ENCODE measurements at places on chromosomes 7 and 10.
A peak's percentile ranks its signal among the peaks of the same experiment; 100 is the strongest.

DNA sequence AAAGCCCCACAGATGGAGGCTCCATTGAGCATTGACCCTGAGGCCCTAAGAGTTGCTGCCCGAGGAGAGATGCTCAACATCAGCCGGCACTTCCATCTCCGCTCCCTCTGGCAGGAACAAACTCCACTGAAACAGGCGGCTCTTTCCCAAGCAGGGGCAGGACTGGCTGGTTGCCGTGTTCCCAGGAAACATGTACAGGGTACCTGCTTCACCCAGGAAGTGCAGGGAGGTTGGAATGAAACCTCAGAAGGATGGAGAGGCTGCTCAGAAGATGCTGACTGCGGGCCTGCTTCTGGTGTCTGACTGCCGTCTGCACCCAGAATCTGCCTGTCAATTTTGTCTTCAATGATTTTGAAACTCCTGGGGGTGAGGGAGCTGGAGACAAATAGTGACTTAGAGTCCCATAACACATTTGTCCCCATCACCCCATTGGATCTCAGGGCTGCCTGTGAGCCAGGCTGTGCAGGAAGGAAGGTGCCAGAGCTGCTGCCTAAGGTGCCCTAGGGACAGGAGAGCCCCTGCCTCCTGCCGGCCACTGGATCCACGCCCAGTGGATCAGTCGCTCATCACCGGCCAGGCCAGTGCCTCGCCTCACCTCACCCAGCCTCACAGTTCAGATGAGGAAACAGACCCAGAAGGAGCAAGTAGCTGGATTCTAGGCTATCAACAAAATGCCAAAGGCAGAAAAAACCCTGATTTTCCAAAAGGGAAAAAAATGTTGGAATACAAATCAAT, 237.3 kb downstream of the PTPRN2 start:
- DNase-seq: no peak

GRCh38 chr10:89609833-89610346, 35.2 kb downstream of the PANK1 start:
- DNase-seq: no peak

GRCh38 chr10:62815381-62816075, 638 bp downstream of the EGR2 start:
- DNase-seq: peak; percentile 16

GRCh38 chr10:6200440-6200733, 2.3 kb upstream of the PFKFB3 start:
- DNase-seq: no peak

DNA sequence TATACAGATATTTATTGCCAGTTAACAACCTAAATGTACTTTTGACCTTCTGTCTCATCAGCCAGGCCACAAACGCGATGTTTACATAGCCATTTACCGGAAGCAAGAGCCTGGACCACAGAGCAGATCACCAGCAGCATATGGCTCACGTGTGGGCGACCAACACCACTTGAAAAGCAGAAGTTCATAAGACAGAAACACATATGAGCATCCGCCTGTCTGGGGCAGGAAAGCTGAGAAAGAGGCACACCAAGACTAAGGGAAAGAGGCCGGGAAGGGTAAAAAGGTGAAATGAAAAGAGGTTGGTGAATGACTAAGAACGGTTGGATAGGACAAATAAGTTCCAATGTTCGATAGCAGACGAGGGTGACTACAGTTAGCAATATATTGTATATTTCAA, 1.3 kb downstream of the ABCB1 start:
- DNase-seq: no peak

GRCh38 chr10:23344241-23344841, at the start of gene C10orf67:
C10orf67 (minus strand) TSS chr10:23344797; CDS start chr10:23344774, 23 bp downstream.
- DNase-seq: no peak

DNA sequence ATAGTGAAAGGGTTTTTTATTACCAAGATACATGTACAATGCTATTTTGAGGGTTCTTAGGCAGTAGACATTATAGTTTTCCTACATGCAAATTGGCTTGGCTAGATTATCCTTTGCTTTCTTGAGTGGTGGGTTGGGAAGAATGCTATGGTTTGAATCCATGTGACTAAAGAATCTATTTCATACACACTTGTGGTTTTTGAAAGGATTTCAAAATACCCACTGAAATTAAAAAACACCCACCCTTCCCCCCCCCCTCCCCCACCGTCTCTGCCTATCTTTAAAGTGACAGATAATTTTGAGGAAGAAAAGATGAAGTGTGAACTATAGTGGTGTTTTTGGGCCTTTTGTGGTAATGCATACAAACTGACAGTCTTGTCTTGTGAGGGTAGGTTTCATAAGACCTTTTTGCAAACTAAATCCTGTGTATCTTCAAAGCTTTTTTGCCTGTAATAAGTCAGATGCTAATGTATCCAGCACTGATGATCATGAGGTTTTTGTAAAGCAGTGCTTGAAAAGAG, 90.9 kb downstream of the TPST1 start:
- no peak for DNase-seq

DNA sequence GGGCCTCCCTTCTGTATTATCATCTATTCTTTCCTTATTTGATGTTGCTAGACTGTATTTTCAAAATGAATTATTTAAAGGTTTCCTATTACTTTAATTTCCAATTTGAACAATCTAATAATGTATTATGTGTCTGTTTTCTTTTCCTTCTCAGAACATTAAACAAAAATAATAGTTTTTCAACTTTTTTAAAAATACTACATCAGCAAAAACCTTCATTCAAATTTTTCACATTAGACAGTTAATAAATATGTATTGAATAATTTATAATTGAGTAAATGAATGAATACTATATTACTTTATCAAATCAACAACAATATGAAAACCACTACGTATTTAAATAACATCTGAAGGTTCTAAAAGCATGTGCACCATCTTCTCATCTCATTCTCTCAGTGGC, 644.1 kb upstream of the SEMA3D start:
- no peak for DNase-seq

- DNase-seq: no peak
Measured at GRCh38 chr10:63722537-63722936, 201.3 kb downstream of the REEP3 start.

DNA sequence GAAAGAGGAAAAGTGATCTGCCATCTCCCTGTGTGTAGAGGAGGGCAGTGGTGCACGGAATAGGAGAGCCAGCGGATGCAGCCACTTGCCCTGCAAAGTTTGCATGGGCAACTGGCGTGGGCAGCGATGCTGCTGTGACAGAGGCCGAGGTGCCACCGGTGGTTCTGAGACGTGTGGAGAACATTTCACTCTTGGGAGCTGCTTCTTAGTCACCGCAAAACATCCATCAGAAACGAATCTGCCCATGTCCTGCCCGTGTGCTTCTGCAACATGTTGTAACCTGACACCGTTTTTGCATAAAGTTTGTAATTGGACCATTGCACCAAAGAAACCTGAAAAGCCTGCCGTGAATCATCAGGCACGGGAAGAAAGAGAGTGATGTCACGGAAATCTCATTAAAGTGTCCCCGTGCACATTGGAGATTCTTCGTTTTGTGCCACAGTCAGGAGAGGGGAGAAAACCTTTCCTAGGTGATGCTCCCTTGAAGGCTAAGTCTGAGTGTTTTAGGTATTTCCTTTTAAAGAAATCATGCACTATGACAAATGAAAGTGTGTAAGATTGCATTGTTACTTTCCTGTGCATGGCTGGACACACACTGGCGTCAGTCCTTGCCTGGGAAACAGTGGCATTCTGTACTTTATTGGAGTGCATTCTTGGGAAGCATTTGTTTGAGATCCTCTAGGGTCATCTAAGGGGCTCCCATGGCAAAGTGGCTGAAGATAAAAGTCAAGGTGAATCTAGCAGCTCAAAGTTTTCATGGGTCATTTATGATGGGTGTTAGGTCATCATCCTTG, 302.6 kb downstream of the KLF6 start:
- peak; percentile 3 for DNase-seq

DNA sequence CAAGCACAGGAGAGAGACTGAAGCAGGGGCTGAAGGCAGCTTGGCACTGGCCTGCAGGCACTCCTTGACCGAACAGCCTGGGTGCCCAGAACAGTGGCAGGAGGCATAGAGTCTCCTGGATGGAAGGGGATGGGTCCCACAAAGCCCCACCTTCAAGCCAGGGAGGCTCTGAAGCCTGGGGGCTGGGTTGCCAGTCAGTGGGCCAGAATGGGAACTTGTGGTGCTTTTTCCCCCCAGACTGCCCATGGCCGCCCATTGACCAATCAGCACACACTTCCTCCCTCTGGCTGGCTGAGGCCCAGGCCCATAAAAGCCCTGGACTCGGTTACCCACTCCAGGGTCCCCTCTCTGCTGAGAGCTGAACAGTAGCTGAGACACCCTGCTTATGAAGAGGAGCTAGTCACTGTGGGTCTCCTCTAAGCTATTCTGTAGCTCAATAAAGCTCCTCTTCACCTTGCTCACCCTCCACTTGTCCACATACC, 109.6 kb downstream of the ELAPOR2 start:
- no peak for DNase-seq

DNA sequence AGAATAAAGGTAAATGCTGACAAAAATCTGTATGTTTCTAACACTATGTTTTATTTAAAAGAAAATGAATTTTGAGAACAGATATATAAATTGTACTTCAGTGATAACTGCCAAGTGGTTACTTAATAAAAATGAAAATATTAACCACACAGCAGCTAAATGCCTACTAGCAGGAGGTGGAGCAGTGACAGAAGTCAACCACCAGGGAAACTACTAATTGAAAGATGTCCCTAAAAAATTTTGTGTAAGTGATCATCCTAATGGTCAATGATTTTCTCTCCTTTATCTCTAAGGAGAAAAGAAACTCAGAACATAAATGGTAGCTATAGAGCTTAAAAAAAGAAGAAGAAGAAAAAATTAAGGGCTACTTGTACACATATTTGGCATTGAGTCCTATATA, 22.9 kb downstream of the WNT16 start:
- no peak for DNase-seq

DNA sequence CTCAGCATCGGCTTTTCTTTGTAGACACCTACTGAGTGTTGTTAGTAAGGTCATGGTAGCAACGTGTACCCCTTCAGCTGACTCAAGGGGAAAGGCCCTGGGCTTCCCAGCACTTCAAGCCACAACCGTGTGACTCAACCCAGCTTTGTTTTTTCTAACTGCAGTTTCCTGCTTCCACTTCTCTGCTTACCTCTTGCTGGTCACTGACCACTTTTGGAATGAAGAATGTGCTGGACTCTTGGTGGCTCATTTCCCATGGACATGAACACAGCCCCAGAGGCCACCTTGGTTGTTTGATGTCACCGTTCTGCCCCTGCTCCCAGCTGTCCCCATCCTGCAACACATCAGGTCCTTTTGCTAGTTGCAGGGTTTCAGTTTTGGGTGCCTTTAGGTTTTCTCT, 69.5 kb upstream of the ZNF438 start:
- no peak for DNase-seq

Data from COR-L47 (cell line).